ENCODE measurements at places on chromosomes 1 and 21.

DNA sequence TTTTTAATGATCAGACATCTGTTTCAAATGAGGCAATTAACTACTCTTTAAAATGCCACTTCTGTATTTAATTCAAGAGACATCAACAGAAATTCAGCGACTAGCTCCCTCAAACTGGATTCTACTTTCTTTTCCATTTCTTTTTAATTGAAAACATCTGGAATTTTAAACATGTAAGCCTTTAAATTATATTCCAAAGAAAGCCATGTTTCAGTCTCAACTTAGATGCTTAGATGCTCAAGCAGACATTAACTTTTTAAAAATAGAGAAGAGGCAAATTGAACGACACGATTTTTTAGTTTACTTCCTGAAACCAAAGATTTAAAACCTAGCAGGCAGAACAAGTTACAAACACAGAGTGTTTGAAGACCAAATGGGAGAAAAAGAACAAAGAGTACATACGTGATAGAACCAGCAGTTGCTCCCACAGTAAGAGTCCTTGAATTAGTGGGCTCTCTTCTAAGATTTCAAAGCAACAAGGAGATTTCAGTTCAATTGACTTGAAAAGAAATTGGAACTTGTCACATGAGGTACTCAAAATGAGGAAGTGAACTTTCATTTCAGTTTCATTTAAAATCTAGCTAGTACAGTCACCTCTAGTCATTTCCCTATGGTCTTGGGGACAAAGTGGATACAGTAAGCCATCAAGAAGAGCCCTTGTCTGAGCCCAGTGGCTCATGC, at the start of gene CTSS:
TSS of gene CTSS (minus strand) at position 483 of the 681 bp plus-strand sequence. CDS start 1,015 bp downstream, outside the sequence.
- no peak within 1 kb of the TSS for H3K27ac ChIP-seq
- H3K27me3 ChIP-seq, result no peaks in the 10 kb centered on the region
- H3K4me1 ChIP-seq, result no peaks in the 10 kb centered on the region
- DNase-seq, result peak; percentile 14
- H3K4me3 ChIP-seq, result peak within 1 kb of the TSS; percentile 39

DNA sequence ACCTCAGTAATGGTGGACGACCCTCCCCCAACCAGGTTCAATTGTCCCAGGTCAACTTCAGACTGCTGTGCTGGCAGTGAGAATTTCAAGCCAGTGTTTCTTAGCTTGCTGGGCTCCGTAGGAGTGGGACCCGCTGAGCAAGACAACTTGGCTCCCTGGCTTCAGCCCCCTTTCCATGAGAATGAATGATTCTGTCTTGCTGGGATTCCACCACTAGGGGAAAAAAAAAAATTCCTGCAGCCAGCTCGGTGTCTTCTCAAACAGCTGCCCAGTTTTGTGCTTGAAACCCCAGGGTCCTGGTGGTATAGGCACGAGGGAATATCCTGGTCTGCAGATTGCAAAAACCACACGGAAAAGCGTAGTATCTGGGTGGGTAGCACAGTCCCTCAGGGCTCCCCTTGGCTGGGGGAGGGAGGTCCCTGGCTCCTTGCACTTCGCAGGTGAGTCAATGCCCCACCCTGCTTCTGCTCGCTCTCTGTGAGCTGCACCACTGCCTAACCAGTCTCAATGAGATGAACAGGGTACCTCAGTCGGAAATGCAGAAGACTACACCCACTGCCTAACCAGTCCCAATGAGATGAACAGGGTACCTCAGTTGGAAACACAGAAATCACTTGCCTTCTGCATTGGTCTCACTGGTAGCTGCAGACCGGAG, 41.5 kb downstream of the GBP6 start:
- no peaks in the 10 kb centered on the region for H3K27me3 ChIP-seq
- H3K27ac ChIP-seq, result no peak overlapping the region
- H3K4me3 ChIP-seq, result no peak overlapping the region

GRCh38 chr1:60425528-60425927, 352.0 kb upstream of the C1orf87 start:
- no peak for DNase-seq
- no peaks in the 10 kb centered on the region for H3K36me3 ChIP-seq
- no peak overlapping the region for H3K4me3 ChIP-seq
- no peak overlapping the region for H3K27ac ChIP-seq
- H3K27me3 ChIP-seq, result no peaks in the 10 kb centered on the region
- H3K4me1 ChIP-seq, result no peaks in the 10 kb centered on the region

DNA sequence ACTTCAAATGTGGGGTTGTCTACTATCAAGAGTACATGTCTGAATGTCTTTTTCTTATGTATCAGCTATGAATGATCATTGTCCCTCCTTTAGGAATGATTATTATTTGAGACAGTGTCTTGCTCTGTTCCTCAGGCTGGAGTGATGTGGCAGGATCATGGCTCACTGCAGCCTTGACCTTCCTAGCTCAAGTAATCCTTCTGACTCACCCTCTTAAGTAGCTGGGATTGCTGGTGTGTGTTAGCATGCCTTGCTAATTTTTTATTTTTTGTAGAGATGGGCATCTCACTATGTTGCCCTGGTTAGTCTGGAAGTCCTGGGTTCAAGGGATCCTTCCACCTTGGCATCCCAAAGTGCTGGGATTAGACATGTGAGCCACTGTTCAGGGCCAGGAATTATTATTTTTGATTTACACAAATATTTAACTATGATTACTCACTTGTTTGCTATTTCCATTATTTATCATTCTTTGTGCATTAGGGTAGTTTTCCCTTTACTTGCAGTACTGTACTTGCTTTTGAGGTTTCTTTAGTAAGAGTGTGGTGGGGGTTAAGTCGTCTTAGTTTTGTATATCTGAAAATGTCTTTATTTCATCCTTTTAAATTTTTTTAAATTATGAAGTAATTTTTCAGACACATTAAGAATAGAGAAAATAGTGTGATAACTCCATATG, 12.8 kb downstream of the S100A7 start:
- H3K27me3 ChIP-seq, result no peaks in the 10 kb centered on the region
- H3K27ac ChIP-seq, result no peak overlapping the region
- H3K4me1 ChIP-seq, result no peaks in the 10 kb centered on the region
- no peaks in the 10 kb centered on the region for H3K36me3 ChIP-seq
- DNase-seq, result no peak

GRCh38 chr1:178910023-178910422, 39.1 kb upstream of the ANGPTL1 start:
- no peak overlapping the region for H3K27ac ChIP-seq
- H3K4me3 ChIP-seq, result no peak overlapping the region
- no peaks in the 10 kb centered on the region for H3K27me3 ChIP-seq
- H3K36me3 ChIP-seq, result peaks cover 3% of the 10 kb centered on the region
- H3K4me1 ChIP-seq, result no peaks in the 10 kb centered on the region
- DNase-seq, result no peak

DNA sequence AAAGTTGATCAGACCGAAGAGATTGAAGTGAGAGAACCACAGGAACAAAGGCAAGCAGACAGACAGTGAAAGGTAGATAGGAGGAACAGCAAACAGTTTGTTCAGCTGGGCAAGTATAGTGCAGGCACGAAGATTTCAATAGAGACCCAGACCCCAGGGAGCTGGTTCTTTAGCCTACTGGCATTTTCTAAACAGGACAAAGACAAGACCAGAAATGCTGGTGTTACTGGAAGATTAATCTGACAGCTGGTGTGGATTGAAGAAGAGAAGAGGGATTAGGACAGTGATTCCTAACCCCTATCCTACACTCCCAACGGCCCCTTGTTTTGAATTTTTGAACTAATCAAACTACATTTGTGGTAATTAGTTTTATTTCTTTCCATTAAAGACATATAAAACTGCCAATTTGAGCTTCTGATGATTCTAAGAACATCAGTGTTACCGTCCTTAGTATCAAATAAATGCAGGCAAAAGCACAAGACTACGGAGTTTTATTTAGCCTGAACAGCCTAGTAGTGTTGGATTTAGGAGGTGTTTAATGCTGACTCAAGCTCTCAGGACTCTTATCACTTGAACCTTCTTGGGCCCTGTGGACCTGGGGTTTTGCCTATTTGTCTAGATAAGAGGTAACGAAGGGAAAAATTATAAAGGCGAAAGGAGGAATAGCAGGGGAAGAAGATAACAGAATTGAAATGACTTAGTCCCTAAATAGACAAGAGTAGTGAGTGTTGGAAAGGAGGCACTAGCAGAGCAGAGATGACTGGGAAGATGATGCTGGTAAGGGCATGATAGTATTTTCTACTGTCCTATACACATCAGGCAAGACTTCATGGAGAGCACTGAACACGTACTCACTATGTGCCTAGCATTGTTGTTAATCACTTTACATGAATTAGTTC, 2.0 kb downstream of the NPL start:
- DNase-seq, result no peak
- H3K4me1 ChIP-seq, result peaks cover 9% of the 10 kb centered on the region
- no peak overlapping the region for H3K27ac ChIP-seq
- peaks cover 5% of the 10 kb centered on the region for H3K27me3 ChIP-seq

DNA sequence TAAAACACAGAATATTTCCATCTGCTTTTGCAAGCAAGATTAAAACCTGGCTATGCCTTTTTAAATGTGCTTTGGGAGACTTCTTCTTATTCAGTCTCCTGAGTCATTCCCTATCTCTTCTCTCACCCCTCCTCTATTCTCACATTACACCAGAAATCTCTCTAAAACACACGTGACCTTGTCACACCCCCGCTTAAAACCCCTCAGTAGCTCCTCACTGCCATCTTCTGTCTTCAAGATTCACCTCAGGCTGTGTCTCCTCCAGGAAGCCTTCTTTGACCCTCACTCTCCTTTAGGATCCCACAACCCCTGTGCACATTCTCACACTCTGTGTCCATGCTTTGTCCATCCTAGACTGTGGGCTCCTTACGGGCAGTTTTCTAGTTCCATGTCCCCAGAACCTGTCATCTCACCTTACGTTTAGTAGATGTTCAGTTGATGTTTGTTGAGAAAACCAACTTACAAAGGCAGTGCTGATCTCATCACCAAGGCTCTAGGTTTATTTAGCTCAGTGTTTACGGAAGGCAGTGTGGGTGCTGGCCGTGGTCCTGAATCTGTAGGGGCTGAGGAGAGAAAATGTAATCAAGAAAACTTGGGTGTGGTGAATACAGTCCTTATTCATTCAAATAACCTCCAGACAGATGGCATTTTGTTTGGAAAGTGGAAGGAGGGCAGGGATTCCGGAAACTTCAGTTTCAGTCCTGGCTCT, 143.5 kb downstream of the DMRTA2 start:
- no peaks in the 10 kb centered on the region for H3K4me1 ChIP-seq
- no peak overlapping the region for H3K4me3 ChIP-seq
- H3K27me3 ChIP-seq, result peaks cover 2% of the 10 kb centered on the region
- no peak overlapping the region for H3K27ac ChIP-seq

DNA sequence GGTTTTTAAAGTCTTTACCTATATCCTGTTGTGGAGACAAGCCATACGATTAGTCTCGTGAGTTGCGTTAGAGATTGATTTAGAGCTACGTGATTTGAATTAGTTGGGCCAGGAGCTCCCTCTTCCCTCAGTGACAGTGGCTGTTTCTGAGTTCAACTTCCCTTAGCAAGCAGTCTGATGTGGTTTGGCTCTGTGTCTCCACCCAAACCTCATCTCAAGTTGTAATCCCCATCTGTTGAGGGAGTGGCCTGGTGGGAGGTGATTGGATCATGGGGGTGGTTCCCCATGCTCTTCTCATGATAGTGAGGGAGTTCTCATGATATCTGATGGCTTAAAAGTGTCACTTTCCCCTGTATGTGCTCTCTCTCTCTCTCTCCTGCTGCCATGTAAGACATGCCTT, 192.9 kb upstream of the PTGFR start:
- no peak overlapping the region for H3K4me3 ChIP-seq
- no peak overlapping the region for H3K27ac ChIP-seq
- H3K4me1 ChIP-seq, result no peaks in the 10 kb centered on the region
- H3K27me3 ChIP-seq, result no peaks in the 10 kb centered on the region

DNA sequence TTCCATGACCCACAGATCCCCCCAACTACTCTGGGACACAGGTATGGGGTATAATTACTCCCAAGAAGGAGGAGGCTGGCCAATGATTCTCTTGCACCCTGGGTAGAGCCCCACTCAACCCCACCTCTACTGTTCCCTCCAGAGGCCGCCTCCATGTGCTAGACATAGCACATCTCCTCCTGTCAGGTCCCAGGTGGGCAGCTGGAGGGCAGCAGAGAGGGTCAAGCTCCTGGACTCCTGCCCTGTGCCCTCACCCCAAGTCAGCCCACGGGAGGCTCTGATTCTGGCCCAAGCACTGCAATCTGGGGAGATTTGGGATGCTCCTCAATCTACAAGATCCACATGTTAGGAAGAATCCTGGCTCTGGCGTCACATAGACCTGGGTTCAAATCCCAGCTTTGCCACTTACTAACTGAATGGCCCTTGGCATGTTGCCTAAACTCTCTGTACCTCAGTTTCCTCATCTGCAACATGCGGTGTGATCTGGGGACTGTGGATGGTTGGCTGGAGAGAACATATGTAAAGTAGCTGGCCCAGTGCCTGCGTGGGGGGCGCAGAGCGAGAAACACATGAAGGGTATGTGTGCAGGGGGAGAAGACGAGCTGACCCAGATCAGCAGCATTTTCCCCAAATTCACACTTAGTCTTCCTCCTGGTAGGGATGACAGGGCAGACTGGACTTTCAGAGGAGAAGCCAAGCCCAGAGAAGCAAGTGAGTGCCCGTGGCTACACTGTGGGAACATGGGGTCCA, 23.2 kb downstream of the TNNT2 start:
- no peaks in the 10 kb centered on the region for H3K4me1 ChIP-seq
- no peaks in the 10 kb centered on the region for H3K36me3 ChIP-seq
- no peaks in the 10 kb centered on the region for H3K27me3 ChIP-seq
- H3K27ac ChIP-seq, result no peak overlapping the region
- H3K4me3 ChIP-seq, result no peak overlapping the region

- no peak overlapping the region for H3K27ac ChIP-seq
- peaks cover 3% of the 10 kb centered on the region for H3K4me1 ChIP-seq
- H3K27me3 ChIP-seq, result no peaks in the 10 kb centered on the region
Observed at GRCh38 chr1:6912518-6912917, 127.3 kb downstream of the CAMTA1 start.

DNA sequence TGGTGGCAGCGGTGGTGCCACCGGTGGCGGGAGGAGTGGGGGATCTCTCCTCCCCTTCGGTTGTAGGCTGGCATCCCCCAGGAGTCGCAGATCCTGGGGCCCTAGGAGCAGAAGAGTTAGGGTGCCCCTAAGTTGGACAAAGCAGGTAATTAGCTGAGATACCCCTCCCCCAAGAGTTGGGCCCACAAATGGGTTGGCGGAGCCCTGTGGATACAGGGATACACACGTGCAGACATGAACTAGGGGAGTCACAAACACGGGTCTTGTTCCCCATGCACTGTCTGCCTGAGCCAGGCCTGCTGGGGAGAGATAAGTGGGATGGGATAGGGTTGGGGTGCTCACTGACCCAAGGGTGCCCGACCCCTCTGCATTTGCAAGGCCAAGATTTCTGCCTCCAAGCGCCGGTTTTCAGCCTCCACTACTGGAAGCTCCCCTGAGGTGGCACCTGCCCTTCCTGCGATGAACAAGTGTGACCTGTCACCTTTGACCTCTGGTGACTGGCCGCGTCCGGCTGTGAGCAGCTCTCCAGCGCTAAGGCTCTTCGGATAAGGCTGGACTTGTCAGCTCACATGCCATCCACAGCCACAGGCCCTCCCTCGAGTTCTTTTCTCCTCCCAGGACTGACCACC, 1.8 kb downstream of the CCDC17 start:
- H3K4me3 ChIP-seq, result no peak overlapping the region
- DNase-seq, result no peak
- H3K27ac ChIP-seq, result peak overlapping the region; percentile 74
- H3K27me3 ChIP-seq, result no peaks in the 10 kb centered on the region
- peaks cover 4% of the 10 kb centered on the region for H3K36me3 ChIP-seq

GRCh38 chr1:183319051-183319450, 99.1 kb downstream of the NMNAT2 start:
- no peak for DNase-seq
- no peaks in the 10 kb centered on the region for H3K36me3 ChIP-seq
- no peak overlapping the region for H3K4me3 ChIP-seq

GRCh38 chr1:3222042-3222692, 153.2 kb downstream of the PRDM16 start:
- H3K36me3 ChIP-seq, result no peaks in the 10 kb centered on the region
- DNase-seq, result no peak
- peaks cover 17% of the 10 kb centered on the region for H3K27me3 ChIP-seq
- peaks cover 36% of the 10 kb centered on the region for H3K4me1 ChIP-seq
- no peak overlapping the region for H3K4me3 ChIP-seq

GRCh38 chr1:185281245-185281644, 35.8 kb downstream of the IVNS1ABP start:
- no peak overlapping the region for H3K4me3 ChIP-seq
- no peaks in the 10 kb centered on the region for H3K27me3 ChIP-seq
